ENCODE measurements at places on chromosomes 12 and 14.

DNA sequence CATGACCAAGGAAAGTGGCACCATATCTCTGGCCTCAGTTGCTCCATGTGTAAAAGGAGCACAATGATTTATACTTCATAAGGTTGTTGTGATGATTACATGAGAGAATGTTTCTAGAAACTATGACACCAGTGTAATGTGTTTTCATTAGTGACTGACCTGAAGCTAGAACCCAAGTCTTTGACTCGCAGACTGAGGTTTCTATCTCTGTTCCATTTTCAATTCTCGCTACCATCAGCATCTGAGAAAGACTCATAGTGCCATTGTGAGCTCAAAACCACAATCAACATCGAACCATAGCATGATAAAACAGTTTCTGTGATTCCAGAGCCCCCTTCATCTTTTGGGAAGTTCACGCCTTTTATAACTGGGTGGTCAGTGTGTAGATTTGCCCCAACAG, 53.8 kb downstream of the STAB2 start:
- no peak for DNase-seq

- DNase-seq = no peak
These were observed 34.6 kb downstream of the MTHFD1 start for GRCh38 chr14:64422756-64423155.

DNA sequence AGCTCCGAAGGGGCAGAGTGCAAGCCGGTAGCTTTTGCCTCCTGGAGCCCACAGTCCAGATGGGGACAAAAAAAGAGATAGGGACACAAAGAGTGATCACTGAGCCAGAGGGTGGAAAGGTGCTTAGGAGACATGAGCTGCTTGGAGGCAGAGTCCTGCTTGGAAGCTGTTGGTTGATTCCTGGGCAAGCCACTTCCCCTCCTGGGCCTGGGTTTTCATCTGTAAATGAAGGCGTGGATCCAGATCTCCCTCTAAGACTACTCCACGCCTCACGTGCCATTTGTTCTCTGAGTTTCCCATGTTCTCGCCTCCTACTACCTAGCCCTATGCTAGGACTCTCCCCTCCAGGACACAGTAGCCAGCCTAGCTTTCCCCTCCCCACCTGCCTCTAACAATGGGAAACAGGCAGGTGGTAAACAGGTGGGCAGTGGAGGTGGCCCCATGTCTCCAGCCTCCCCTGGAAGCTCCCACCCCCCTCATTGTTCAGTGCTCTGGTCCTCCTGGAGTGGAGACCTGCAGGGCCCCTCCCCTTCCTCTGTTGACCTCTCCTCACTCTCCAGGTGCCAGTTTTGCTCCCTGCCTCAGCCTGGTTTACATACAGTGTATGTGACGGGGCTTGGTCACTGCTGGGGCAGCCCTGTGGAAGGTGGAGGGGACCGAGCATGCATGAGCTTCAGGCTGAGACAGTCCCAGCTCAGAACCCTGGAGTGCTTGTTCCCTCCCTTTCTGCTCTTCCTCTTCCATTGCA, 3.8 kb downstream of the SERPINA3 start:
- no peak for DNase-seq

- DNase-seq = peak; percentile 32
These were observed at the start of gene FAM234B for GRCh38 chr12:13044002-13044905. Gene FAM234B, plus strand, starts transcription at chr12:13044381. Its CDS starts 23 bp downstream, at chr12:13044404.

DNA sequence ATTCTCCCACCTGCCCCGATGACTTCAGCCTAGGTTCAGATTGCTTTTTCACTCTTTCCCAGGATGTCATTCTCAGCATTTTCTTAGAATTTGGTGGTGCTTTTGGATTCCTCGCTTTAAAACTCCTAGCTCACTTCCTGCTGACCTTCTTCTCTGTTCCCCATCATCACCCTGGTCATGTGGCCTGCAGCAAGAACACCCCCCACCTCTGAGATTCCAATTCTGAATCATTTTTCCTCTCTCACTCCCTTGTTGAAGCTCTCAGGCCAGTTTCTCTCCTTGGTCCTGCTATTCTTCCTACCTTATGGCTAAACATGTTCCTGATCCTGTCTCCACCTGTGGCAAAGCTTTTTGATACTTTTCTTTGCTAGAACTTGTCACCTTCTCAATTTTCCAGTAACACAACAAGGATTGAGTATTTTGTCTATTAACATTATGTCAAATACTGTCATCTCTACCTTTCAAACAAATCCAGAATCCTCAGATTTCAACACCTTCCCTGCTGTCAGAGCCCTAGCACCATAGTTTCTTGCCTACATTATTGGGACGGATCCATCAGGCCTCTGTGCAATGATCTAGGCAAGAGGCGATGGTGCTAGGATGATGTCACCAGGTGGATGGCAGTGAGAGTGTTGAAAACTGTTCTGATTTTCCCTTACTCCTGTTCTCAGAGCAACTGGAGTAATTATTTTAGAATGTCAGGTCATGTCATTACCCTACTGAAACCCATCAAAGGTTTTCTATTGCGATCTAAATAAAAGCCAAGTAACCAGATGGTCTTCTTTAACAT, 233.7 kb downstream of the MON2 start:
- no peak for DNase-seq

- no peak for DNase-seq
These were observed 905.0 kb upstream of the ATXN7L3B start for GRCh38 chr12:73632661-73633060.

DNA sequence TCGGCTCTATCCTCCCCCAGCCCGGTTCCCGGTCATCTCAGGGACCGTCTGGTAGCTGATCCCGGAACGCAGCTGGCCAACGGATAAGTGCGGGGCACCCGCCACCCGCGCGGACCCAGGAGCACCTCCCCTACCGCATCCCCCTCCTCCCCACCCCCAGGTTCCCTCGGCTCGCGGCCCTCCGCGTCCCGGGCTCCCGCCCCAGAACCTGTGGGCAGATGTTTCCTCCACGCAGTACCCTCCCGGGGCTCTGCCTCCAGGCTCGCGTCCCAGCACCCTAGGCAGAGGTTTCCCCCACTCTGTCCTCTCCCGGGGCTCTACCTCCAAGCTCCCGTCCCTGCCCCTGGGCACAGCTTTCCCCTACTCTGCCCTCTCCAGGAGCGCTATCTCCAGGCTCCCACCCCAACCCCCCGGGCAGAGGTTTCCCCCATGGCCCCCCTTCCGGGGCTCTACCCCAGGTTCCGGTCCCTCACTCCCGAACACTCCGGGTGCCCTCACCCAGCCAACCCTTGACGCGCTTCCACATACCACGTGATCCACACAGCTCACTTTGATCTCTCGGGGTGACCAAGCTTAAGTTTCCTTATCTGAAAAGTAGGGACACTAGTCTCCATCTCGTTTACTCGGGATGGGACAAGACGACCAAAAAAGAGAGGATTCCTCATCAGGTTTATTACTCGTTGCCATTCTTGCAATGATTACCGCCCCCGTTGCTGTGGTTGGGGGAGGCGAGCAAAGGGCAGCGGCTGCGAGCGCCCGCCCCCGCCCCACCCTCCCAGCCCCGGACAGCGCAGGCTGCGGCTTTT, at the start of gene CCDC38:
Gene CCDC38 (minus strand): TSS at position 91 of the 806 bp plus-strand sequence. CDS start 6,105 bp downstream, outside the sequence.
- DNase-seq = peak; percentile 74

DNA sequence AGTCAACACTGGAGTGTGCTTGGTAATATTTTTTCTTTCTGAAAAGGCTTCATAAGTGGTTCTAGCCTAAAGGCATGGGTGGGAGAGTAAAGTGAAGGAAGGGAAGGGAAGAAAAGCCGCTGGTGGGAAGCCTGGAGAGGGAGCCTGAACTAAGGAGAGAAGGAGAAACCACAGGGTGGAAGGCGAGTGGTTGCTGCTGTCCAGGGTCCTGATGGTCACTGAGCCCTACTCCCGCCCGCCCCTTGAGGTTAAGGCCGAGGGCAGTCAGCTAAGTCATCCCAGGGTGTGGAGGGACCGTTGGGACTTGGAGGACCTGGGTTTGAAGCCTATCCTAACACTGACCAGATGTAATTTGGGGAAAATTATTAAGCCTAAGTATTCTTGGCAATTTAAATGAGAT, 189.1 kb downstream of the PIWIL1 start:
- no peak for DNase-seq

DNA sequence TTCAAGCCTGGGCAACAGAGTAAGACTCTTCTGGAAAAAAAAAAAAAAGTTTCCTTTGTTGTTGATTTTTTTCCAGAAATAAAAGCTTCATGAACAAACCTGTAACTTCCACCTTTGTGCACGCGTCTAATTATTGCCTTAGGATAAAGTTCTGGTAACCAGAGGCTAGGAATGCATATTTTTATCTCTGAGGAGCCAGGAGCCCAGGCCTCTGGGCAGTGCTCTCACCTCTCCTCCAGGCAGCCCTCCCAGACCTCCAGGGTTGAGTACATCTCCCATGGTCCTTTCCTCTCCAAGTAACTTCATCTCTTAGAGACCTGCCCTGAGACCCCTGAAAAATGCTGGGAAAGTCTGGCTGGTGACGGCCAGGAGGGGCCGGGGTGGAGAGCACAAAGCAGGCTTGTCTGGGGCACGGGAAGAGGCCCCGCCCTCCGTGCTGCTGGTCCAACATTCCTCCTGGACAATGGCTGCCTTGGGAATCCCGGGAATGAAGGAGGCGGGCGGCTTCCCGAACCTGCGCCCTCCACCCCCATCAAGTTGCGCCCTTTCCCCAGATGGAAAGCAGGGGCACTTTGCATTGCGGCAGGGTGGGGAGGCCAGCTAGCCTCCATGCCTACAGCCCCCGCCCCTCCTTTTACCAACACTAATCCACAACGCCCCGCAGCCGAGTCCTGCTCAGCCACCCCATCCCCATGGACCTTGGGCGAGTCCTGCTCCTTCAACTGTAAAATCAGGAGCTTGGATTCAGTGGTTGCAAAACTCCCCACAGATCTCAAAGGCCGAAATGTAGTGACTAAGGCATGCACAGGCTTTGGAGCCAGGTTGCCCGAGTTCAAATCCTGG, 7.3 kb upstream of the FIGNL2 start:
- no peak for DNase-seq

DNA sequence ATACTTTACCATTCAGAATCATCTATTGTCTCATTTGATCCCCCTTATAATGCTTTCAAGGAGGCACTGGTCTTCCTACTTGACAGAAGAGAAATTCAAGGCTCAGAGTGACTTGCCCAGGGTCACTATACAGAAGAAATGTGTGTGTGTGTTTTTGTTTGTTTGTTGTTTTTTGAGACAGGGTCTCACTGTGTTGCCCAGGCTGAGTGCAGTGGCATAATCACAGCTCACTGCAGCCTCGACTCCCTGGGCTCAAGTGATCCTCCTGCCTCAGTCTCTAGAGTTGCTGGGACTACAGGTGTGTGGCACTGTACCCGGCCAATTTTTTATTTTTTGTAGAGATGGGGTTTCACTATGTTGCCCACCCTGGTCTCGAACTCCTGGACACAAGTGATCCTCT, 22.9 kb downstream of the IRF2BPL start:
- no peak for DNase-seq

- no peak for DNase-seq
These were observed 123.0 kb downstream of the ESRRB start for GRCh38 chr14:76498976-76499375.

DNA sequence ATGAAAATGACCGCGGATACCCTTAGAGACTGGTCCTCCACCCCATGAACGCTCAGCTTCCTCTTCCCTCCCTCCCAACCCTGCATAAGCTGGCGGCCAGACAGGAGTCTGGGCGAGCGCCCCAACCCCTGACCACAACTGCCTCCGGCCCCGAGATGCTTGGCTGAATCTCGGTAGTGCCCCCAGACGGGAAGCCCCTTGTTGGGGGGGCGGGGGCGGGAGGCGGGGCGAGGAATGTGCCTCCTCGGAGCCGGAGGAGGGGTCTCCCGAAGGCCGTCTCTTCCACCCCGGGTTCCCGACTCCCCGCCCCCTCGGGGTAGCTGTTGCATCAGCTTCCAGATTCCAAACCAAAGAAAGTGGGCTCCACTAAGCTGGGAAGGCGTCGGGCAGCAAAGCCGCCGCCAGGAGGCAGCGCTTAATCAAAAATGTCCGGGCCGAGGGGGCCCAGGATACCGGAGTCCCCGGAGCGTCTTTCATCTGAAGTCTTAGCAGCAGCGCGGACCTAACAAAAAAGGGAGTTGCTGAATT, 7.1 kb upstream of the MRPL52 start:
- no peak for DNase-seq

DNA sequence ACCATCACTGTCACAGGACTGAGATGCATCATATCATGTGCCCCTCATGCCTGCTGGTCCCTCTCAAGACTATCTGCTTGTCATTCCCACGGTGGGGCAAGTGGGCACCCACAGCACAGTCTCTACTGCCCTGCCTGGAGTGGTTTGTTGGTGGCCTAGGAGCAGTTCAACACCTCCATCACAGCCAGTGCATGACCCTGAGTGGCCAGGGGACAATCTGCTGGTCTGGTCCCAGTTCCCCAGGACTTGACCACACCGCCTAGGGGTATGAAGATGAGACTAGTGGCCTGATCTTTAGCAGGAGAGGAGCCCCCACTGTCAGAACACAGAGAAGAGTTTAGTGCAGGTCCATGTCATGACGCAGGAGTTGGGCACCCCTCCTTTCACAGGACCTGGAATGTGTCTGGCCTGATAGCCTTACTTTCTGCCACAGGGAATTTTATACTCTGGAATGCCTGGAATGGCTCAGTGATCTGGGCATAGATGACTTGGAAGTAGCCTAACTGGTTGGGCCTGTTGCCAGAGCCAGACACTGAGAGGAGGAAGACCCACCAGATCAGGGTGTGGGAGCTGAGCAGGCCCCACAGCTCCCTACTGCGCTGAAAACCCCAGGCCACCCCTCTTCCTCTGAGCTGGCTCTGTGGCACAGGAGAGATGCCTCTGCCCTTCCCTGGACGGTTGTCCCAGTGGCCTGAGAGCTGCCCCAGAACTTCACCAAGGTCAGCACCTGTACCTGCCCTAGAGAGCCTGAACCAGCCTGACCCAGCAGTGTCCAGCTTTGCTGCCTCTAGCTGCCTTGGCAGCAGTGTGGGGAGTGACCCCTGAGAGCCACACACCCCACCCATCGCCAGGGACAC, 83.3 kb downstream of the PUS7L start:
- no peak for DNase-seq

DNA sequence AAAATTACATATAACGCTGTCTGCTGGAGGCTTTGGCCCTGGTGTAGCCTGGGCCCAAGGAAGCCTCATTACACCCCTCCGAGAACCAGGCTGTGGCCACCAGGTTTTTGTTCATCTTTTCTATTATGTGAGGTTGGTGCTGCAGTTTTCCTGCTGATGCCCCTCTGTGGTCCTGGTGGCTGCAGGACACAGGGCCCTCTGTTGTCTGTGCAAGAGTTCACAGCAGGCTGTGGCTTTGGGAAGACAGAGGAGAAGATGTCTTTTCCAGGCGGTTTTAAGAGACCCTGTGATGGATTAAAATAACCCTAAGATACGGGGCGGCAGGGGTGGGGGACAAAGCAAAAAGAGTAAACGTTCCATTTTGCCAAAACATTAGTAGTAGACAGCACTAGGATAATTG, 121.5 kb downstream of the ADGRD1 start:
- no peak for DNase-seq

GRCh38 chr12:44457465-44457864, 418.6 kb downstream of the NELL2 start:
- DNase-seq = no peak

GRCh38 chr12:31817120-31817519, 88.3 kb upstream of the AMN1 start:
- no peak for DNase-seq

GRCh38 chr12:132685400-132685799, 1.7 kb downstream of the POLE start:
- DNase-seq = no peak

All from NCI-H774 (cell line).